ENCODE measurements at places on chromosomes 1 and 21.

GRCh38 chr1:152328801-152329391, 3.9 kb upstream of the FLG start:
- DNase-seq = no peak

DNA sequence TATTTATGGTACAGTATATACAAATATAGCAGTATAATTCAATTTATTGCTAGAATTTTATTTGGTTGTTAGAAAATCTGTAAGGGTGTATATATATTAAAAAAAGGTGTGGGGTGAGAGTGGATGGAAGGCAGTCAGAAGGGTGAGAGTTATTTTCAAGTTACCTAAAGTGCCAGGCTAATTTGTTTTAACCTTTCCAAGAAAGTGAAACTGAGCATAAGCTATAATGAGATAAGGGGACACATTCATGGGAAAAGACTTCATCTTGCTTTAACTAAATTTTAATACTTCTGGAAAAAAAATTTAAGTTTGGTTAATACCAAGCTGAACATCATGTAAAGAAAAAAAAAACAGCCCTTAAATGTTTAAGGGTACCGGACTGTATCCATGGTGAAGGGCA, 4.9 kb downstream of the TEX38 start:
- no peak for DNase-seq

GRCh38 chr21:32993894-32994293, 31.8 kb upstream of the OLIG2 start:
- no peak for DNase-seq

GRCh38 chr21:46165098-46165497, 9.7 kb upstream of the FTCD start:
- DNase-seq = no peak

GRCh38 chr1:76082062-76082461, 7.5 kb downstream of the ST6GALNAC3 start:
- DNase-seq = no peak

DNA sequence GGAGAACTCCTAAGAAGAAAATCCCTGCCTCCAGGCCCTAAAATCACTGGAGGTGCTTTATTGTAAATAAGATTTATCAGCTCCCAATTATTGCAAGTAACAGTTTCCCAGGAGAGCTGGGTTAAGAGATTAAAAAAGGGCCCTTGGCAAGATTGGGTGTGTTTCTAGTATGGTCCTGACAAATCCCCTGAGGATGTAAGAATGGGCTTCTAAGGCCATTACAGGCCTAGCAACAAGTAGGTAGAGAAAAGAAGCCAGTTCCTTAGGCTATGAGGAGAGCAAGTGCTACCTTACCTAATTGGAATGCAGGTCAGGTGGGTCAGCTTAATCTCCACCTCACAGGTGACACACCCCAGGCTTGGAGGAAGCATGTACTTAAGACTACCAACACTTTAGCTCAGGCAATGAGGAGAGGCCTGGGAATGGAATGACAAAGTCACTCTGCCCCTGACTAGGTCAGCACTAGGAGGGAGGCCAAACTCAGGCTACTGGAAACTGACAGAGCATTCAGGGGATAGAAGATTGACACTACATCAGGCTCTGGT, 6.8 kb upstream of the OTUD7B start:
- no peak for DNase-seq

DNA sequence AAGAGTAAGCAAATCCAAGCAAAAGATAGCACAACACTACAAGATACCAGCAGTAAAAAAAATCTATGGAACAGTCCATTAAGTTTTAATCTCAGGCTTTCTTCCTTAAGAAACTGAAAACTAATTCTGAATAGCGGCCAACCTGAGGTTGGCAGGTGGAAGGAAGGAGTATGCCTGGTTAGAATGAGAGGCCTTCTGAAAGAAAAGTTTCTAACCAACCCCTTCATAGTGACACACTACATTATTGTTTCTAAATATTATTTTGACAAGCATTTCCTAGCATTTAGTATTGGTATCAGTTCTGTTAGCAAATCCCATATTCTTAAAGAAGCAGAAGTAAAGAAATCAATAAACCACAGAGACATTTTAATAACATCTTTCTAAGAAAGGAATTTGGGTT, 205.7 kb upstream of the PTBP2 start:
- DNase-seq = no peak

DNA sequence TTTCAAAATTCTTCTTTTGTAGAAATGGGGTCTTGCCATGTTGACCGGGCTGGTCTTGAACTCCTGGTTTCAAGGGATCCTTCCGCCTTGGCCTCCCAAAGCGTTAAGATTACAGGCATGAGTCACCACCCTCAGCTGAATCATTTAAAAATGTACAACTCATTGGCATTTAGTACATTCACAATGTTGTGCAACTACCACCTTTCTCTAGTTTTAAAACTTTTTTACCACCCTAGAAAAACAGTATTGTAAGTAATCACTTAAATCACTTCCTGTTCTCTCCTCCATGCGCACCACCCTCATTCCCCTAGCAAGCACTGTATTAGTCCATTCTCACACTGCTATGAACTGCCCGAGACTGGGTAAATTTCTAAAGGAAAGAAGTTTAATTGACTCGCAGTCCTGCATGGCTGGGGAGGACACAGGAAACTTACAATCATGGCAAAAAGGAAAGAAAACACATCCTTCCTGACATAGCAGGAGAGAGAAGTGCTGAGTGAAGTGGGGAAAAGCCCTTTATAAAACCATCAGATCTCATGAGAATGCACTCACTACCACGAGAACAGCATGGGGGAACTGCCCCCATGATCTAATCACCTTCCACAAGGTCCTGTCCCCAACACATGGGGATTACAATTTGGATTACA, 14.4 kb upstream of the THEM5 start:
- peak; percentile 56 for DNase-seq

DNA sequence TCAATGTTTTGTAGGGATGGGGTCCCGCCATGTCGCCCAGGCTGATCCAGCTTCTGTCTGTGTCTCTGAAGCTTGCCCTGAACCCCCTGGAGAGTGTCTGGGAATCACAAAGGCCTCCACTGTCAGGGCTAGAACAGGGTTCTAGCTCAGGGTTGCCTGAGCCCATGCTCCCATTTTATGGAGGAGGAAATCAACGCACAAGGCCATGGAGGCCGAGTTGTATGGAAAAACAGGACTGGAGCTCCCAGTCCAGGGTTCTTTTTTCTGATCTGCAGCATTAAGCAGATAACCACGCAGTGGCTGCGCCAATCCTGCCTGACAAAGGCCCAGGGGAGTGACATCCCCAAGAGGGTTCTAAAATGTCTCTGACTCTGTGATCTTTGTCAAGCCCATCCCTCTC, 67.6 kb upstream of the NBPF3 start:
- no peak for DNase-seq

DNA sequence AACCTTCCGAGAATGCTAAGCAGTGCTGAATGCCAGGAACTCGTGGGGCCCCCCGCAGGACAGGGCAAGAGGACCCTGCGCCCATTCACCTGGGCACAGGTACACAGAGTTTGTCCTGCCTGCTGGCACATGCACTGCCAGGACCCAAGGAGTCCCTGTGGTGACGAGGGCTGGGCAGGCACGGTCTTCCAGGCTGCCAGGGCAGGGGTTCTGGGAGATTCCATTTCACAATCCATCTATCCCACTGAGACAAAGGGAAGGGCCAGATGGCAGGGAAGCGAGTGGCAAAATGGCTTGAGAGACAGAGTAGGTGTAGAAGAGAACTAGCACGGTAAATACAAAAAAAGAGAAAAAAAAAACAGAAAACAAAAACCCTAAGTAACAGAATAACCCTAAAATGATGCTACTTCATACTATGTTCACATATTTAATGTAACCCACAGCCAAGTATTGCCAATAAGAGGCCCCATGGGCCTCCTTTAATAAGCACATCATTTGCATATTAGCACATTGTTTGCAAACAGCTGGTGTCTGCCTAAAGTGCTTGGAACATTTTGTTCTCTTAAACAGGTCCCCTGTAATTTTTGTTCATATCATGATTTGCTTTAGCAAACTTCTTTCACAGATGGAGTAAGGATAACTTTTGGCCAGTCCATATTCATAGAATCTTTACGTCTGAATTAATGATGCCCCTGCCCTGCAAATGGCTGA, 83.8 kb downstream of the STUM start:
- no peak for DNase-seq

DNA sequence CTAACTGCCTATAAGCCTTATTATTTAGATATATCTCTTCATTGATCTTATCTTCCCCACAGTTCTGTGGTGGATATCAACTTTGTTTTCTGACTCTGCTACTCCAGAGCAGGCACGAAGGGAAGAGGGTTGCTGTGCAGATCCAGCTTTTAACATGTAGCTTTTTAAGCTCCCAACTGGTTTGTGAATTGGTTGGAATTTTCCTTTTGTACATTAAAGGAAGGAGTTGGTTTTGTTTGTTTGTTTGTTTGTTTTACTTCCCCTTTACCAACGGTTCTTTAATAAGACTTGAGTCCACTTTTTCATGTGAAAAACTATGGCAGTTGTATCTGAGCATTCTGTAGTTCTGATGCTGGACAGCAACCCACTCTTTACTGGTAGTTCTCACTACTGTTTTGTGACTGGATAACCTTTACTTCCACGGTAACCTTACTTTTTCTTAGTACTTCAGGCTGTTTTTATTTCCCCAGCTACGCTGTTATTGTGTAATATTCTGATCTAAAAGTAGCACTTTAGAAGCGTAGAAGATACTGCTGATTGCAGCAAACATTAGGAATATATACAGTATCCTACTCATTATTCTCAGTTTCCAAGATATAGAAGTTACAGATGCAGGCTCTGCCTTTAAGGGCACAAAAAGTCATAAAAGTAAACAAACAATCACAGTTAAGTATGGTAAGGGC, 1.6 kb downstream of the GNPAT start:
- peak; percentile 24 for DNase-seq

GRCh38 chr1:32742956-32743355, 40.4 kb upstream of the SYNC start:
- no peak for DNase-seq

- DNase-seq = no peak
These were observed 5.7 kb downstream of the PARK7 start for GRCh38 chr1:7967196-7967595.

GRCh38 chr1:79353224-79353623, 346.7 kb upstream of the ADGRL4 start:
- peak; percentile 71 for DNase-seq

DNA sequence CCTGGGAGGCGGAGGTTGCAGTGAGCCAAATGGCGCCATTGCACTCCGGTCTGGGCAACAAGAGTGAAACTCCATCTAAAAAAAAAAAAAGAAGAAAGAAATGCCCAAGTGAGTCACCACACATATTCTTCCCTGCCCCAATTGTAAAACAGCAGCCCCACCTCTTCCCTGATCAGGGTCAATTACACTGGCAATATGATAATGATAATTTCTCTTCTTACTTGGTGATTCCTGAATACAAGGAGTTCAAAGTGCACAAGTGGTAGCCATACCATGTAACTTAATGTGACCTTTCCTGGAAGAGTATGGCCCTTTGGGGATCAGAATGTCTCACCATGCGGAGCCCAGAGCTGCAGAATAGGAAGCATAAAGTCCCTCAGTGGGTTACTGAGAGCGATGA, 11.8 kb upstream of the CGN start:
- no peak for DNase-seq

DNA sequence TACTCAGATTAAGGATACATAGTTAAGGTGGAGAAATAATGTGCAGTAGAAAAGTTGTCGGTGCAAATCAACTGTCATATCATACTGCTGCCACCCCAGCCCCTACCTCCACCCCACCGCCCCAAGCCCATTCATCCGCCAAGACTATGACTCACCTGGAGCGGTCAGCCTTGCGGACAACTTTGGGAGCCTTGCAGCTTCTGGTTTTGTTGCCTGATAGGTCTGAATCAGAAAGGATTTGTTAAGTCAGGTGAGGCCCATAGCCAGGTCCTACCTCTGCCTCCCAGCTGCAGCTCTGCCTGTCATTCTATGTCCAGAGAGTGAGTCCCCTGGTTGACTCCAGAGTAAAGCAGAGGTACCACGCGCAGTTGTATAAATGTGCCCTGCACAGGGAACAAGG, 12.6 kb downstream of the C1orf162 start:
- DNase-seq = no peak

- DNase-seq = no peak
These were observed 92.5 kb downstream of the SCMH1 start for GRCh38 chr1:41149570-41149969.

DNA sequence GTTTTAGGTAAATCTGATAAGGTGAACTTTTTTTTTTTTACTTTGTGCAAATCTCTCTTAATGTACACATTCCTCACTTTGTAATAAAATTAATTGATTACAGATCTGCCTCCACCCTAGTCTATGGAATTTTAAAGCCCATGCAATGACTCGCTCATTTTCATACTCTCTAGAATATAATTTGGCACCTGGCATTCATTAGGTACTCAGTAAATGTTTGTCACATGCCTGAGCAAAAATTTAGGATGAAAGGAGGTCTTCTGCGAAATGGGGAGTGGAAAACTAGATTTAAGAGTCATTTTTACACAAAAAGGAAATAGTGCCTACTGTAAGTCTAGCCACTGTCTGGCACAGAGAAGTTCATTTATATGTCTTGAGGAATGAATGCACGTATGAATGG, 350.1 kb downstream of the DPYD start:
- no peak for DNase-seq

- DNase-seq = no peak
These were observed 139.2 kb downstream of the PTPRC start for GRCh38 chr1:198778049-198778448.

DNA sequence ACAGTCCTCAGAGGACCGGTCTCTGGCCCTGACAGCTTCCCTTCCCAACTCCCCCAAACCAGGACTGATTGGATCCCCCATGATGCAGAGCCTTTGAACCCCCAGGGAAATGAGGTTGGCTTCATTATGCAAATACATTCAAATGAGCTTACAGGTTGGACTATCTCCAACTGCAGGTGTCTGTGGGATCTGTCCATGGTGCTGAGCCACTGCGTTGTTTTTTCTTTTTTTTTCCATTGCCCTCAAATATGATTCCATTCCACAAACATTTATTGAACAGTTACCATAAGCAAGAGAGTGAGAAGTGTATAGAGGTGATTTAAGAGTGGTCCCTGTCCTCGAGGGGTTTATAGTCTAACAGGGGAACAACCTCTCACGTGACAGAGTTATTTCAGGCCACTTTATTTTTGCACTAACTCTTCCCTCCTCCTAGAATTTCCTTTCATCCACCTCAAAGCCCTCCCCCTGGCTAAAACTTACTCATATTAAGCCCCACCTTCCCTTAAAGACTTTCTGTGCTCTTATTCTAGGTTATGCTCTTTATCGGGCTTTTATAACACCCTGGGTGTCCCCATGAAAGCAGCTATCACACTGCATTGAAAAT, 21.9 kb downstream of the DLGAP3 start:
- DNase-seq = no peak
